Mesothelial cell of epicardium (in vitro differentiated cells): ENCODE measurements at places on chromosomes 7 and 10. TPM values are rescaled to one million over a fixed set of nuclear protein-coding genes. Genes with fewer than 3 reads are reported as not detected.

The ZNF25 gene
- total RNA-seq: 12.3 to 12.7 TPM (median 12.5 TPM) in 3 replicates

The PLOD3 gene
- total RNA-seq: 65.8 to 66.9 TPM (median 66.4 TPM) in 3 replicates

The ASIC3 gene
- 6.1 to 7.9 TPM (median 7.2 TPM) in 3 replicates for total RNA-seq

GRCh38 chr10:133475821-133476640 lies 22.3 kb downstream of the SCART1 start:
- no peak for DNase-seq

- no peak for DNase-seq
These were observed 199.4 kb upstream of the PRSS58 start for GRCh38 chr7:142457146-142457703.
